ENCODE measurements at places on chromosomes 7 and 10.
A peak's percentile ranks its signal among the peaks of the same experiment; 100 is the strongest.

DNA sequence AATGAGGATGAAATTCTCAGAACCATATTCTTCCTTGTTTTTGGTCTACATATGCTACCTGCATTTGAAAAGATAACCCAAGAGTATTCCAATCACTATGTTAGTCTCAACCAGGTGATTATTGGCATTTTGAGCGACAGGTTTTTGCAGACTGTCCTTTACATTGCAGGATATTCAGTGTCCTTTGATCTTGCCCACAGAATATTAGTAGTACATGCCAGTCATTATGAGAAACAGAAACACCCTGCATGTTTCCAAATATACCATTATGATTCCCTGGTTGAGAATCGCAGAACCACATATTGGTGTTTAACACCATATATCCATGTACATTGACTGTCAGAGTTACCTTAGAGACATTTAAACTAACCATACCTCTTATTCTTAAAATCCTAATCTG, 30.6 kb downstream of the TMEM243 start:
- no peak for DNase-seq

DNA sequence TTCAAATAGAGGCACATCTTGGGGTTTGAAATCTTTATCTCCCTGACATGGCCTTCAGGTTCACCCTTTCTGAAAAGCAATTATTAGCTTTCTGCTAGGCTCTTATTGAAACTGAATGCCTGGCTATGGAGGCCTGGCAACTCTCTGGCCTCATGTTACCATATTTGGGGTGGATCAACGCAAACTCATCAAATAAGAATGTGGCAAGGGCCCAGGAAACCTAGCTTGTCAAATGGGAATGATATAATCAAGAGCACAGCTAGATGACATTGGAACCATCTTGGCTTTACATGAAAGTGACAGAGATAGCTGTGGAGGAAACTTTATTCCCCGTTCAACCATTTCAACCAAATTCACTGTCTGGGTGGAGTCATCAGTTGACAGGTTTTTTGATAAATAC, 202.8 kb upstream of the SMIM30 start:
- DNase-seq: no peak

GRCh38 chr7:51590746-51591145, 274.1 kb upstream of the COBL start:
- peak; percentile 56 for DNase-seq

- no peak for DNase-seq
Observed at GRCh38 chr7:44625526-44626471, 19.4 kb downstream of the OGDH start.

GRCh38 chr7:139696552-139696951, 81.2 kb downstream of the HIPK2 start:
- no peak for DNase-seq

DNA sequence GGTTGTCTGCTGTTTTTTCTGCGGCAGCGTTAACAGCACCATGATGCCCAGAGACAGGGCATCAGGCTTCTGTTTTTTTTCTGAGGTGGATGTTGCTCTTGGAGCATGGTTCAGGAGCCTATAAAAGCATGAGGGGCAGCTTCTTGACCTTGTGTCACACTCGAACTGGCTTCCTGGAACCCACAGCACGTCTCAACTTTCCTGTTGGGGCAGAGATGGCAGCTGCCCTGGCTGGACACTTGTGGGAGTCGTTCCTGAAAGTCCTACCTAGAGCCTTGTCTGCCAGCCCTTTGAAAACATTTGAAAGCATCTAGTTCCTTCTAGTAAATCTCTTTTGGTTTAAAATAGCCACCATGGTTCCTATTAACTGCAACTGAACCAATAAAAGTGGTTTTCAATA, 28.9 kb upstream of the PRKAG2 start:
- DNase-seq: no peak

GRCh38 chr10:129756912-129757901, 206.9 kb downstream of the EBF3 start:
- DNase-seq: no peak

- no peak for DNase-seq
Observed at GRCh38 chr7:155222061-155222460, 75.6 kb upstream of the INSIG1 start.

- DNase-seq: no peak
Observed at GRCh38 chr10:114303556-114303955, 64.5 kb downstream of the VWA2 start.

- DNase-seq: no peak
Observed at GRCh38 chr7:134502463-134503371, 24.6 kb upstream of the AKR1B10 start.

- DNase-seq: no peak
Observed at GRCh38 chr7:36506820-36507219, 117.2 kb downstream of the ANLN start.

GRCh38 chr7:113217314-113217713, 99.0 kb upstream of the SMIM30 start:
- DNase-seq: no peak

GRCh38 chr10:100996678-100997359, 2.8 kb upstream of the LZTS2 start:
- DNase-seq: peak; percentile 86

DNA sequence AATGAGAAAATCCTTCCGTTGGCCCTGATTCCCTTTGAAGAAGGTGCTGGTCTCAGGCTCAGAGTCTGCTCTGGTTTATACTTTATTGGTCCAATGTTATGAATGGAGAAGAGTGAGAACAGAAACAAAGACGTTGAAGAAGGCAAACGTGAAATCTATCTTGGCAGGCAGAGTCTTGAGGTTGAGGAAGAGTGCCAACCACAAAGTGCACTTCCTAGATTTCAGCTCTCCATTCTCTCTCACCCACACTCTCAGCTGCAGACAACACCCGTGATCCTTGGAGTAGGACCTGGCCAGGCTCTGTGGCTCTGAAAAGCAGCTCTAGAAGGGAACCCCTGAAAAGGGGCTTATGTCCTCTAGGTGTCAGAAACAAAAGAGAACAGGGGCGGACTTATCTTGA, 128.9 kb upstream of the PLXNA4 start:
- DNase-seq: no peak

DNA sequence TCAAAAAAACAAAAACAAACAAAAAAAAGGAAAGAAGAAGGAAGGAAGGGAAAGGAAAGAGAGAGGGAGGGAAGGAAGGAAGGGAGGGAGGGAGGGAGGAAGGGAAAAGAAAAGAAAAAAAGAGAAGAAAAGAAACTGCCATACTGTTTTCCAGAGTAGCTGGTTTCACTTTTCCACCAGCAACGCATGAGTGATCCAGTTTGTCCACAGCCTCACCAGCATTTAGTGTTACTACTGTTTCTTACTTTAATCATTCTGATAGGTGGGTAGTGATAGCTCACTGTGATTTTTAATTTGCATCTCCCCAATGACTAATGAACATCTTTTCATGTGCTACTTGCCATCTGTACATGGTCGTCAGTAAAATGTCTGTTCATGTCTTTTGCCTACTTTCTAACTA, 9.6 kb downstream of the GSTK1 start:
- DNase-seq: no peak

DNA sequence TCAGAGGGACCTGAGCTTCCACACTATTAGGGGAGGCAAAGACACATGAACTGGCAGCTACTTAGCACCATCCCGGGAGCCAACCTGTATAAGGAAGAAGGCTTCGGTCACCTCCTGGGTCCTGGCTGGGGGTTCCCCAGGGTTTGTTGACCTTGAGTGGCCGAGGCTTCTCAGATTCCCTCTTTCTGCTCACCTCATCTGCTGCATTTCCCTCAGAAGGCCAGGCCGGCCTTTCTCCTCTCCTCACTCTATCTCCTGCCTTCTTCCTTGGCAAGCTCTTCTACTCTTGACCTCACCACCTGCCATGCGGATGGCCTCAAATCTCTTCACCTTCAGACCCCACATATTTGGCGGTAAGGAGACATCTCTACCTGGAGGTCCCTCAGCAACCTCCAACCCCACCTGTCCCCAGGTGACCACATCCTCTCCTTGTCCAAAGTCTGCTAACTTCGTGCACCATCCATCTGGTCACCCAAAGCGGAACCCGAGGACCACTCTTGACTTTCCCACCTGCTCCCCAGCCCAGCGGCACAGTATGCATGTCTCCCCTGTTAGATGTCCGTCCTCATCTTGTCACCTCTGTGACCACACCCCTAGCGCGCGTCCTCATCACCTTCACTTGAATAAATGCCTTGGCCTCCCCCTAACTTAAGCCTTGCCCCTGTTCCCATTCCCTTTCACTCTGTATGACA, 133.8 kb upstream of the UNC5B start:
- peak; percentile 2 for DNase-seq

DNA sequence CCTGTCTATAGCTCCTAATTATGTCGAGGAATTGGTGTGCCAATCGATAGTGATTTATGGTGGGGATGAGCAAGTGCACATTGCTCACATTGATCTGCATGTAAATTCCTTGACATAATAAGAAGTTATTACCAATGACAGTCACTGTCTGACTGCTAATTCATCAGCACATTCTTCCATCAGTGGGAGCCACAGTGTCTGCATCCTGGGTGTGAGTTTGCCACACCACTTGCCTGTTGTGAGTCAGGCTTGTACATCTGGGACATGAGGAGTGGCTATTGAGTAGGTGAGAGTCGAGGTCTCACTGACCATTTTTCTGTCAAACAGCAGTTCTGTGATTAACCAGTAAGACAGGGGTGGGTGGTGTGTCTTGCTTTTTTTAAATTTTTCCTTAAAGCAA, 263.4 kb downstream of the LRMDA start:
- DNase-seq: no peak

Data from iPS-NIHi11 (cell line).